Esophagus squamous epithelium (tissue), 5 donors: ENCODE measurements at places on chromosomes 5 and 9.

DNA sequence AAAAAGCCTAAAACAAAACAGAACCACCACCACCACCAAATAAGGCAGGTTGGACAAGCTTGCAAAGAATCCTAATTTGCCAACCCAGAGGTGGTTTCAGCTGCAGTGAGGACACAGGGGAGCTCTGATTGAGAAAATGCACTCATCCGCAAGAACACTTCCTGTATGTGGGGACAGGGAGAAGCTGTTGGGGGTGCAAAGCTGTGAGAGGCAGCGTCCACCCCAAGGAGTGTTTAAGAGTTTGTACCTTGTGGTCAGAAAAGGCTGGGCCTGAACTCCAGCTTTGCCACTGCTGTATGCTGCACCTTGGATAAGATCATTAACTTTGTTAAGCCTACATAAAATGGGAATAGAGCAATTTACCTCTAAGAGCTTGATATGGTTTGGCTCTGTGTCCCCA is 511.7 kb downstream of the BNC2 start:
- no peak for DNase-seq
- no peaks in the 10 kb centered on the region for H3K27me3 ChIP-seq
- H3K4me1 ChIP-seq, result no peaks in the 10 kb centered on the region
- no peak overlapping the region for H3K4me3 ChIP-seq
- H3K36me3 ChIP-seq, result no peaks in the 10 kb centered on the region
- H3K27ac ChIP-seq, result no peak overlapping the region

DNA sequence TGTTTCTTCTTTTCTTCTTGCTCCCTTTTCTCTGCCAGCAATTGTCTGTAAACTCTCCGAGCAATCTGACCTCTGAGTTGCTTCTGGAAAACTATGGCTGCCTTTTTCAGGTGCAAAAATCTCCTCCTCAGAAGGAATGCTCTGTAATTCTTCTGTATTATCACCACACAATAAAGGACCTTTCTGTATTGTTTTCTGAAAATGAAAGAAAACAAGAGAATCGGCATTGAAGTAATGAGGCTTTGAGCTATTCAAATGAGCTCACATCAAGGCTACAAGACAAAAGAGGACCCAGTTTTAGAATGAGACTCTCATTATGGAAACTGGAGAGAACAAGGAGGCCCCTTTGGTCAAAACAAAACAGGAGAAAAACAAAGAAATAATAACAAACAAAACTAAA is 86.2 kb upstream of the RETREG1 start:
- peaks cover 97% of the 10 kb centered on the region for H3K36me3 ChIP-seq
- H3K27ac ChIP-seq, result no peak overlapping the region
- DNase-seq, result no peak

DNA sequence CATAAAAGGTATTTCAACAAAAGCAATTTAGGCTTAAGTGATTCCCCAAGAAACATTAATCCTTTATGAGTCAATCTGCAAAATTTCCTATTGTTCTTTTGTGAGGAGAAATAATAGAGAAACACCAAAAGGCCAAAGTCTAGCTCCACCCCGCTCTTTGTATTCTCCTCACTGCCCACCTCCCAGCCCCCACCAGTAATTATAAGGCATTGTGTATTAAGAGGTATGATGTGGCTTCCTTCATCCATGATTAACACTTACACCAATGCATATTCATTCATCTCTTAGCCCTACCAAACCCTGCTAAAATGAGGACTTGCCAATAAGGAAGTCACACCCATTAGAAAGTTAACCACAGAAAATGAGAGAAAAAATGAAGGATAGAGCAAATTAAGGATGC is 105.3 kb upstream of the SPATA31D4 start:
- H3K4me3 ChIP-seq, result no peak overlapping the region
- no peak overlapping the region for H3K27ac ChIP-seq
- H3K27me3 ChIP-seq, result no peaks in the 10 kb centered on the region
- H3K4me1 ChIP-seq, result peaks cover 15% of the 10 kb centered on the region
- DNase-seq, result no peak

DNA sequence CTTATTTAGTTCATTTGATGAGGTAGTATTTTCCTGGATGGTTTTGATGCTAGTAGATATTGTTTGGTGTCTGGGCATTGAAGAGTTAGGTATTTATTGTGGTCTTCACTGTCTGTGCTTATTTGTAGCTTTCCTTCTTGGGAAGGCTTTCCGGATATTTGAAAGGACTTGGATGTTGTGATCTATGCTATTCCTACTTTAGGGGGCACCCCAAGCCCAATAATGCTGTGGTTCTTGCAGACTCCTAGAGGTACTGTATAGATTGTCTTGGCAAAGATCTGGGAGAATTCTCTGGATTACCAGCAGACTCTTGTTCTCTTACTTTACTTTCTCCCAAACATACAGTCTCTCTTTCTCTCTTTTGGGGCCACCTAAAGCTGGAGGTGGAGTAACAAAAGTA is 315.7 kb downstream of the MAT2B start:
- no peak for DNase-seq
- H3K4me3 ChIP-seq, result no peak overlapping the region
- H3K27ac ChIP-seq, result no peak overlapping the region
- H3K27me3 ChIP-seq, result no peaks in the 10 kb centered on the region

GRCh38 chr9:77744841-77745430 is 96.8 kb upstream of the GNA14 start:
- H3K27me3 ChIP-seq, result no peaks in the 10 kb centered on the region
- peaks cover 5% of the 10 kb centered on the region for H3K4me1 ChIP-seq
- H3K36me3 ChIP-seq, result no peaks in the 10 kb centered on the region
- no peak for DNase-seq

DNA sequence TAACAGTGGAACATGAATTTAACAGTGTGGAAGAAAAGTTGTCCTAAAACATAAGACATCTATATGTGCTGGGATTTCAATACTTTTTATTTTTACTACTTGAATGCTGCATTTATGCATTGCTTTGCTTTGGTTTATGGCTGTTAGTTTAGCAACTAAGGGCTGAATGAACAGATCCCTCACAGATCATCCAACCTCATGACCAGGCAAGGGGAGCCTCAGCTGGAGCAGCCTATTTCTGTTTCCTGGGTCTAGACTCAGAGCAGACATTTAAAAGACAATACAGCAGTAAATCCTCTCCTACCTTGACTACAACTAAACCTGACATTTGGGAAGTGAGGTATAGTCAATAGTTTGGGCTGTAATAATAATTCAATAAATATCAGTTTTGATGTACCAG is 163.3 kb downstream of the AUH start:
- H3K4me3 ChIP-seq, result no peak overlapping the region
- H3K27me3 ChIP-seq, result no peaks in the 10 kb centered on the region
- H3K27ac ChIP-seq, result peak overlapping the region; percentile 97
- peaks cover 30% of the 10 kb centered on the region for H3K4me1 ChIP-seq
- no peak for DNase-seq

DNA sequence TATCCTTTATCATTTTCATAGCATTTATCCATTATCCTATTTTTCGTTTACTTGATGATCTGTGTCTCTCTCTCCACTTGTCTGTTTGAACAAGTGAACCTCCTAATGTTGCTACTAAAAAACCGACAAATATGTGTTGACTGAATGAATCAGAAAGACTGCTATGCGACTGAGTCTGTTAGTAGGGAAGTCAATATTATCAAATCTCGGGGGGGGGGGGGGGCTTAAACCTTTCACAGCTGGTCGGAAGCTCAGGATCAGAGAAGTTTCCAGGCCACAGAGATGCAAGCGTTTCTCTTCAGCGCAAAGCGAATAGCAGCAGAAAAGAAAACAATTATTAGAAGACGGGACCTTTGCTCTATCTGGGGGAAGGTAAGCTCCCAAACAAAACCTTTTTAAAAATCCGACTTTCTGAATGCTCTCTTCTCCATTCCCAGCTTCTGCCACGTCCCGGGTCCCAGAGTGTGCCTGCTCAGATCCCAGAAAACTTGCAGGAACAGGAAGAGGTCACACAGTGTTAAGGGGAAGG is 412 bp downstream of the RIOK2 start:
- H3K27me3 ChIP-seq, result no peaks in the 10 kb centered on the region
- peak overlapping the region; percentile 71 for H3K4me3 ChIP-seq
- H3K36me3 ChIP-seq, result peaks cover 8% of the 10 kb centered on the region
- H3K27ac ChIP-seq, result peak overlapping the region; percentile 91
- DNase-seq, result no peak
